ENCODE measurements at places on chromosomes 5 and 9.

- no peak for DNase-seq
Observed at GRCh38 chr5:169408171-169408570, 107.2 kb upstream of the SLIT3 start.

DNA sequence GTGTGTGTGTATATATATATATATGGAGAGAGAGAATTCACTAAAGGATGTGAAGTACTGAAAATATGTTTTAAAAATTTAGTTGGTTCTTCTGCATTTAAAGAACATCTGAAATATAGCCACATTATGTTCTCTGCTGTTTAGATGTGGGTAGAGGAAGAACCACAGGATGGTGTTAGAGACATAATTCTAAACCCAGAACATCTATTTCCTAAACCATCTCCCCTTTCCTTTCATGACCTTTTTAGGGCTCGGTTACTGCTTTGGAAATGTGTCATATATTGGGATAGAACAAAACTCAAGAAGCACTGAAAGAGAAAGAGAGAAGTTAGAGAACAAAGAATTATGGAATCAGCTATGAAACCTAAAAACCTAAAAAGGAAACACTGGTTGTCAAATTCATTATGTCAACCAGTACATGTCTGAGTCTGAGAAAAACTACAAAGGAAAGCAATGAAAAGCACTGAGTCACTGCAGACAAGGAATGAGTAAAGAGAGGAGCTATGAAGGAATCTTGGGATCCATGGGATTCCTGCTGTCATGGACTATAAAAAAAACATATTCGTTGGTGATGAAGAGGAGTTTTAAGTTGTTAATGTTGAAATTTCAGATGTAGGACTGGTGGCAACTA, 28.4 kb downstream of the SLC12A2 start:
- DNase-seq = no peak

DNA sequence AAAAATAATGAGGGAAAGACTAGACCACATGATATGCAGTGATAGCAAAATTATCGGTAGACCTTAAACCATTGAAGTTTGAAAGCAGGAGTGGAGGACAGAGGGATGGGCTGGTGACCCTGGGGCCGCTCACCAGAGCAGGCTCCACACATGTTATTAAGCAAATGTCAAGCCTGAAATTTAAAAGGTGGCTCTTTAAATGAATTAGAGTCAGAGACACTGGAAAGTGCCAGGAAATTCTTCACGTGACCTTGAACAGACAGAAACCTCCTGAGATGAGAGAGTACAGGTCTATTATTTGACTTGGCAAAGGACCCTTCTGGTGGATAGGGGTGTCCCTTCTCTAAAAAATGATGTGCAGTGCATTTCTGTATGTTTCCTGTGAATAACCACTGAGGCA, 111.0 kb upstream of the CPEB4 start:
- DNase-seq = no peak

DNA sequence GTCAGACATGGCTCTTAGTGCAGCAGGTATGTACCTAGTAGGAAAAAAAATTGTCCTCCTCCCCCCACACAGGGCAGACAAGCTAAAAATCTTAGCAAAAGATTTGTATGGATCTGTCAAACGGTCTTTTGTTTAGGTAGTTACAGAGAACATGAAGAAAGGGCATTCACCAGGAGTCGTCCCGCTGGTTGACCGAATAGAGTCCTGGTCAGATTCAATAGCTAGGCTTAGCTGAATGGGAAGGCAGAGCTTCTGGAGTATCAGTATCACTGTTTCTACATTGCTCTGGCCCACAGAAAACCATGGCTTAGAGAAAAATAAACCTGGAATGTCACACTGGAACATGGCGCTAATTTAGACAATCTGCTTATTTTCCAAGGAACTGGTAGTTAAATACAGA, 642.3 kb downstream of the PTPRD start:
- no peak for DNase-seq

DNA sequence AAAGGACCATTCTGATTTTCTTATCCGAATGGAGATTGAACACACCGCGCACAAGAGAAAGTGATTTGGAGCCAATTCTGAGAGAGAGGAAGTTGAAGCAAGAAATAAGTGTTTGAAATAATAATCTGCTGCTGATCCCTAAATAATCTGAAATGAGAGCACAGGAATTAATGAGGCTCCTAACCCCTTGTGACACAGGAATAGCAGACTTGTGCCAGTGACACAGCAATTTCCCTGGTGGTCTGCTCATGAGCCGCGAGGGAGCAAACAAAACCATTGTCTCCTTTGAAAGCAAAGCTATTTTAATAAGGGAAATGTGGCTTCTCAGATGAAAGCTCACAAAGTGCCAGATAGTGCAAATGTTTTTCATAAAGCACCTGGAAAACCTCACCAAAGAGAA, 936.1 kb upstream of the WWC1 start:
- DNase-seq = no peak

DNA sequence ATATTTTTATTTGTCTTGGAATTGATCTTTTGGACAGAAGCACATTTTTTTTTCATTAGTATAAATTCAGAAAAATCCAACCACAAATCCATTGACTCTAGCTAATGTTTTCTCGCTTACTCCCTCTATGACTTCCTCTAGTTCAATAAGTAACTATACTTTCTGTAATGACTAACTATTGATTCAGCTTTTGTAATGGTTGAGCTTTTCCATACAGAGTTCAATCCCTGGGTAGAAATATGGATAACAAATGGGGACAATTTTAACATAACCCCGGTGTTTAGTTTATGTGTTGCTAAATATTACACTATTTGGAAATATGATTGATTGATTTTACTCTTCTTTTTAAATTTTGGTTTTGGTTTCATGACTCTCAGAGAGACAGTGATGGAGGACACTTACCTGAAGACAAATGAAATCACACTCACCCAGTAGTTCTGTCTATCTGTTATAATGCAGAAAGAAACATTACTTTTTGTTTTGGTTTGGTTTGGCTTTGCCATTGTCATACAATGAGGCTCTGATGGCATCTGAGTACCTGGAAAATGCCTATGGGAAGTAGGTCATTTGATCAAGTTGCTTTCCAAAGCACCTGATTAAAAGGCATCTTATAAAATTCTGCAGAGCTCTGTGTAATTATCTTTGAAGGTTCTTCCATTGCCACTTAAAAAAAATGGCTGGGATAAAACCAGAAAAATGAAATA, 309.7 kb upstream of the MPDZ start:
- no peak for DNase-seq

GRCh38 chr5:136424835-136425584, 59.7 kb upstream of the TRPC7 start:
- DNase-seq = peak; percentile 34

DNA sequence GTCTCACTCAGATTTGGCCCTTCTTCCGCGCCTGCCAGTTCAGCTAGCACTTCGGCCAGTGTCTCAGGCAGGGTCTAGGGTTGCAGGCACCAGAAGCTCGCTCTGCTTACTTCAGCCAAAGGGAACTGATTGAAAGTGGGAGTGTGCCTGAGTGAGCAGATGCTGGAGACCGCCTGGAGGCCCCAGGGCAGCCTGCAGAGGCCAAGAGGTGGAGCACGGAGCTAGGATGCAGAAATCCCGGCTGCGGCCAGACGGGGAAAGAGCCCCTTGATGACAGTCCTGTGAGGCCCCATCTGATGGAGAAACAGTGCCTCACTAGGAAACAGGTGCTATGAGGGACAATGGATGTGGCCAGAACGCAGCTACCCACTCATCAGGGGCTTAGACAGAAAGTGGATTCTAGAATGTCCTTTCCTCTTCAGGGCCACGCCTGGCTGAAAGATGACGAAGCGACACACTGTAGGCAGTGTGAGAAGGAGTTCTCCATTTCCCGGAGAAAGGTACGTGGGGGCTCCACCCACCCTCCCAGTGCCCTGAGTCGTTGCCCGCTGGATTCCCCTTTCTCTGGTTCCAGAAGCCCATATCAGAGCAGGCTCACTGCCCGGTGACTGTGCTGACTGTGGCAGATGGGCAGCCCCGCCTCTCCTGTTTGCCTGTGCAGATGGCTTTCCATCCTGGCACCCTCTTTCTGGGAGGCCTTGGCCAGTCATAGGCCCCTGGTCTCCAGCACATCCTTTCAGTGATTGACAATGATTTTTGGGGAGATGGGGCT, 16.1 kb downstream of the HNRNPH1 start:
- DNase-seq = no peak

GRCh38 chr5:9057406-9058000, 488.4 kb downstream of the SEMA5A start:
- DNase-seq = no peak

- DNase-seq = no peak
Observed at GRCh38 chr5:127876384-127876783, 173.2 kb downstream of the CCDC192 start.

DNA sequence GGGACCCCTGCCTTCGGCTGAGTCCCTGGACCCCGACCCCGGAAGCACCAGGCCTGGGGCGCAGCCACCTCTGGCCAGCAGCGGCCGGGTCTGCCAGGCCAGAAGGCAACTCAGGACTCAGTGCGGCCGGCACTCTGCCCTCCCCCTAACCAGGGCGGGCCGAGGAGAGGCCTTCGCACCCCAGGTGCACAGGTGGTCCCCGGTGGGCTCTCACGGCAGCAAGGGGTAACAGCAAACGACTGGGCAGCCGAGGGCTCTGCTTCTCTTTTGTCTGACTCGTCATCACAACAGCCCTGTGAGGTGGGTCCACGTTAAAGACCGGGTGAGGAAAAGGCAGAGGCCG, 20.7 kb upstream of the NOTCH1 start:
- no peak for DNase-seq

DNA sequence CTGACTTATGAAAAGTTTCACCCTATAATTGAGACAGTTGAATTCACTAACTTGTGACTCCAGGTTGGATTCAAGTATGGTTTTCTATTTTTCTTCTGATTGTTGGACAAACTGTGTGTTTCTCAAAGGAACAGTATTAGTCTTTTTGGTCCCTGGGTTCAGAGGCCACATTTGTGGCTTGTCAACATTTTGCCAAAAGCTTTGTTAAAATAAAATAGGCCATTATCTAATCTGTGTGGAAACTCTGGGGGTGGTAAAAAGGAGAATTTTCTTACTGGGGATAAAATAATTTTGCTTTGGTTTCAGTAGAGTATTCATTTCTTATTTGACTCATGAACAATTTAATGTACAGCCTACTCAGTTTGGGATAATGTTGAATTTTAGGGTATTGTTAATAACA, 166.3 kb downstream of the TMEM167A start:
- no peak for DNase-seq

GRCh38 chr5:68770551-68770950, 323.3 kb upstream of the SLC30A5 start:
- no peak for DNase-seq

DNA sequence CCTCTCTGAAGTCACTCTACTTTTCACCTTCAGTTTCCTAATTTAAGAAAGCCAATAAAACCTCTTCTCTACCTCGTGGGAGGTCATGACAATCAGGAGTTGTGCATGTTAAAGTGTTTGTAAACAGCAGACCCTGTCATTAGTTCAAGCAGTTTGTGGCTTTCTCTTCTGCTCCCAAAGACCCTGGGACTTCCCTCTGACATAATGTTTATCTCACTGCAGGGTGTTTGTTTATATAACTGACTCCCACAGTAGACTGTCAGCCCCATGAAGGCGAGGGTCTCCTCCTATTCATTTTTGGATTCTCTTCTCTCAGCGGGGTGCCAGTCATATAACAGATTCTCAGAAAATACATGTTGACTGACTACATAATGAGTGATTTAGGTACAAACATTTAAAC, 360.0 kb upstream of the ZNF462 start:
- DNase-seq = no peak

GRCh38 chr5:1316588-1317340, 21.9 kb upstream of the TERT start:
- no peak for DNase-seq

- DNase-seq = no peak
Observed at GRCh38 chr5:105330185-105330584, 1767.6 kb upstream of the NUDT12 start.

- no peak for DNase-seq
Observed at GRCh38 chr5:92927291-92927778, 653.7 kb downstream of the NR2F1-AS1 start.

- no peak for DNase-seq
Observed at GRCh38 chr5:175772747-175773533, 98.4 kb upstream of the CPLX2 start.

- no peak for DNase-seq
Observed at GRCh38 chr9:27499451-27499850, 24.6 kb upstream of the IFNK start.

DNA sequence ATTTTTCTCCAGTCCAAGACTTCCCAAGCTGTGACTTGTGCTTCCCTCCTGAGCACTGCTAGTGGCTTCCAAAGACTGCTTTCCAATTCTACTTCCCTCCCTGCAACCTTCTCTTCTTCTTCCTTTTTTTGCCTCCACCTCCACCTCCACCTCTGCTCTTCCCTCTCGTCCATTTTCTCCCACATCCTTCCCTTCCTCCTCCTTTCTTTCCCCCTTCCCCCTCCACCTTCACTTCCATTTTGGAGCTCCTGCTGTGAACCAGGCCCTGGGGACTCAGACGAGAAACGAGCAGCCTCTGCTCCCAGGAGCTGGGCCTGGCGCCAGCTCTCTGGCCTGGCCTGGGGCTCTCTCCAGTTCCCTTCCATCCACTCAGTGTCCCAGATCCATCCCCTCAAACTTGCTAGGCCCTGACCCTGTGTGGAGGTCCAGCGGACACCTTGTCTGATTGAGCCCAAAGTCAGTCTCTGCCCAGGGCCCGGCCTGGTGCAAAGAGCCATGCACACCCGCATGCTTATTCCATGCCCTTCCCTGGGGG, 5.6 kb downstream of the GADD45G start:
- no peak for DNase-seq

GRCh38 chr5:54874337-54875021, 110.9 kb downstream of the ESM1 start:
- DNase-seq = no peak

DNA sequence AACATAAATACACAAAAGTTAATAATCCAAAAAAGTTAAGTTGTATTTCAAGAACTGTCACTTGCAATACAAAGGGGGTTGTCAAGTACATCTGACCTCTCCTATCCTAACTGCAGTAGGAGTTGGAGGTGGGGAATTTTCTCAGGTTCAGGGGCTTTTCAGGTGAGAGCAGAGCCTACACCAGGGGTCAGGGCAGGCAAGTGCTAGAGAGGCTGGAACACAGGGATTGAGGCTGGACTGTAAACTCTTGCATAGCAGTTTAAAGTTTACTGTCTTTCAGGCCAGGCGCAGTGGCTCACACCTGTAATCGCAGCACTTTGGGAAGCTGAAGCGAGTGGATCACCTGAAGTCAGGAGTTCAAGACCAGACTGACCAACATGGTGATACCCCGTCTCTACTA, 25.4 kb upstream of the RASGRF2 start:
- DNase-seq = no peak

Measured in stimulated activated naive CD8-positive, alpha-beta T cell treated with anti-CD3 and anti-CD28 coated beads, Interleukin-15, amount 100 ng/mL, for 72 hours (primary cell).